ENCODE measurements at places on chromosomes 11 and 22.

DNA sequence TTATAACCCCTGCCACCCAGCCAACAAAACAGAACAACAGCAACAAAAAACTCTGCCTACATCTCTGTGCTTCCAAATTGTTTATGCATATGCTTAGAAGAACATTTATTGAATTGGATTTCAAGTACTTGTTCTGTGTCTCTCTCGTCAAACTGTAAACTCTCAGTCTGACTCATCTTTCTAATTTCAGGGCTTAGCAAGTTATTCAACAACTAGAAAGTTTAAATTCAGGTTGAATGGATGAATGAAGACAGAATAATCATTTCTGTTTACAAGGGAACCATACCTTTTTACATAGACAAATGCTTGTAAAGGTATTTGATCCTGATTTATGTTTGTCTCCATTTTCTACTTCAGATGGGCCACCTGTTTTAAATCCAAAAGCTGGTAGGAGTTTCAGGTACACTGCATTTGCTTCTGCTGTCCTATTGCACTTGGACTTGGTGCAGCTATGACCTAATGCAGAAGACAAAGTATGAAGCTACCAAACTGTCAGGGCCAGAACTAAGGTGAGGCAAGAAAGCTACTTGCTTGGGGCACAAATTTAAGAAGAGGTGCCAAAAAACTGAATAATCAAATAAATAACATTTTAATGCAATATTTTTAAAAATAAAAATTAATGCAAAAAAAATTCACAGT lies 1.6 kb upstream of the FBXO3 start:
- DNase-seq = no peak

DNA sequence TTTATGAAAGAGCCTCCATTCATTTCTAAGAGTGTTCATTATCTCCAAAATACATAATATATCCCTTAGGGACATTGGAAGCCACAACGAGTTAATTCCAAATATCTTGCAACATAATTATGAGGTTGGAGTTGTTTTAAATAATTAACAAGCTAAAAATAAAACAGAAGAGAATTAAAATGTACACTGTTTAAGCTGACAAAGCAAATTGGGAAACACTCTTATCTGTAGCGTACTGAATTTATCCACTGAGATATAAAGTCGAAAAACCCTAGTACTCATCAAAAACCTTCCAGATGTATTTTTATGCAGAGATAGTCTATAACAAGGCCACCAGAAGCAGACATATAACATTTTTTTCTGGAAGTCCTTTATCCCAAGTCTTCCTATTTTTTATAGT lies 6.3 kb upstream of the OR5B2 start:
- no peak for DNase-seq

DNA sequence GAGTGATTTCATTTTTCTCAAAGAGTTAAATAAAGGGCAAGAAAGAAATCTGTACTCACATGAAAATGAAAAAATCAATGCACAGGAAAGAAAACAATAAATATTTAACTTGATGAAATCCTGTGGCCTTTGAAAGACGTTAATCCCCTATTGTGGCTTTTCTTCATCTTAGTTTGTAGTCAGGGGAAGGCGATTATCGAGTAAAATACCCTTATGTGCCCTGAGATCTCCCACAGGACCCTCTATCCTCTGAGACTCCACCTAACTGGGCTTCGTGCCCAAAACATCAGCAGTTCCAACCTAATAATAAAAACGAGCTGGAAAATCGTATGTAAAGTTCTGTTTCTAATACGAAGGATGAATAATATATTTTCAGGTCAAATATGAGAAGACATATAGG lies 208.2 kb upstream of the ZC3H12C start:
- DNase-seq = no peak

DNA sequence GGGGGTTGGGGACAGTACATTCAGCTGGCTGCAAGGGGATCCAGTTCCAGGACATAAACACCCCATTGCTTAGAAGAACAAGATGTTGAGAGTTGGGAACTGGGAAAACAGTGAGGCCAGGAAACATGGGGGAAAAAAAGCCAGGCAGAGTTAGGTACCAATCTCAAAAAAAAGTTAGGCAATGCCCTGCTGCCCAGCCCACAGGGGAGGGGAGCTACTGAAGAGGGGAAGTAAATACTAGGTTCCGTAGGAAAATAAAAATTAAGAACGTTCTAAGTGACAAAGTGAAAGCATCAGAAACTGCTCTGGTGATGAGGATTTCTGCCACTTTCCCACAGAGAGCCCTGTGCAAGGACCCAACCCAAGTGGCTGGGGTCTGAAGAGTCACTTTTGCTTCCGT lies 12.0 kb downstream of the SPTBN2 start:
- DNase-seq = no peak

GRCh38 chr11:84398017-84398626 lies 1112.0 kb upstream of the CCDC90B start:
- DNase-seq = no peak

DNA sequence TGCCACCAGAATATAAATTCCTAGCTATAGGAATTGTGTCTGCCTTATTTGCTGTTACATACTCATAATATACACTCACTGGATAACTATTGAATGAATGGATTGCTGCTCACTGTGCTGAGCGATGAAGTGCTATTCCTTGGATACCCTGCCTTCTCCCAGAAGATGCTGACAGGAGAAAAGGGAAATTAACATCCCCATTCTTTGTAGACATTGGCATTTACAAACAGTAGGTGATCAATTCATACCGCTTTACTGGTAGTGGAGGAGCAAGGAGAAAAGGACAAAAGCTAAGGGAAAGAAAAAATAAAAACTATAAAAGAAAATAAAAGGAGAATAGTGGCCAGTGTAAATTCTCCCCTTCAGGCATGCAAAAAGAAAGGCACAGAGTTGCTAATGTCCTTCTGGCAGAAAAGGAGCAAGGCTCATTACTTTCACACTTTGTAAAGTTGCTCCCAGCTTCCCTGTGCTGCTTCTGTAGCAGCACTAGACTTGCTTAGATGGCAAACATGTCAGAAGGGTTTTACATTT lies 183.0 kb downstream of the LUZP2 start:
- DNase-seq = no peak

- no peak for DNase-seq
These were observed 84.9 kb upstream of the HMGXB4 start for GRCh38 chr22:35172442-35172841.
